Nephron progenitor cell (in vitro differentiated cells): ENCODE measurements at places on chromosomes 1 and 21.

DNA sequence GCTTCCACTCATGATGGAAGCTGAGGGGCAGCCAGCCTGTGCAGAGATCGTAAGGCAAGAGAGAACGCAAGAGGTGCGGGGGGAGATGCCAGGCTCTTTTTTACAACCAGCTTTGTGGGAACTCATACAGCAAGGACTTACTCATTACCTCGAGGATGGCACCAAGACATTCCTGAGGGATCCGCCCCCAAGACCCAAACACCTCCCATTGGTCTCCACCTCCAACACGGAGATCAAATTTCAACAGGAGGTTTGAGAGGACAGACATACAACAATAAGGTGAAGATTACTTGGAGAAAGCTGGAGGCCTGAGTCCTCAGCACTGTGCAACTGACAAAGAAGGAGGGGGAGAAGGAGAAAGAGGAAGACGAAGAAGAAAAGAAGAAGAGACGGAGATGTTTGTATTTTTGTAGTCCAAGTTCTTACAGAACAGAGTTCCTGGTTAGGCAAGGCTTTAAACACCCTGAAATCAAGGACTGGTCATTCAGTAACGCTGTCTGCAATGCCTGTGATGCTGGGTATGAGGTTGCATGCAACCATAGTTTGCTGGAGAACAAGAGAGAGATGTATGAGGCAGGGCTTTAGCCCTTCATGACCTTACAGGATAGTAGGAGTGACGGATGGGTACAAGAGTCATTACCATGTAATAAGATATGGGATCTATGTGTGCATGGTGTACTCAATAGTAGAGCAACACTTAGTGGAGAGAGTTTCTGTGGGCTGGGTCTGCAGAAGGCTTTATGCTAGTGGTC, 19.7 kb upstream of the GALNT2 start:
- peak; percentile 10 for DNase-seq

DNA sequence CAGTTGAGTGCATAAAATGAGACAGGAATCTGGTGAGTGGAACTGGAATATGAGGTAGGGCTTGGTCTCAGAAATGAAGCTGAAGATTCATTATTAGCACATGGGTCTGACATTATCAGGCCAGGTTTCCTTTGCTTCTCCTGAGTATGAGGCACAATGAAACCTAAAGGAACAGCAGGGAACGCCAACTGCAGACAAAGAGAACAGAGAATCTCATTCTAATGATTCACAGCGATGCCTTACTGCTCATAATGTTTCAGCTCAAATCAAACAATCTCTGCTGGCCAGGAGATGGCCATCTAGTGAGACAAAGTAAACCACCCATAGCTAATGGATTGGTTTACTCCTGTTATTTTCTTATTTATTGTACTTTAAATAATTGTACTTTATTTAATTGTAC, 133.5 kb downstream of the C1orf21 start:
- DNase-seq, result no peak

DNA sequence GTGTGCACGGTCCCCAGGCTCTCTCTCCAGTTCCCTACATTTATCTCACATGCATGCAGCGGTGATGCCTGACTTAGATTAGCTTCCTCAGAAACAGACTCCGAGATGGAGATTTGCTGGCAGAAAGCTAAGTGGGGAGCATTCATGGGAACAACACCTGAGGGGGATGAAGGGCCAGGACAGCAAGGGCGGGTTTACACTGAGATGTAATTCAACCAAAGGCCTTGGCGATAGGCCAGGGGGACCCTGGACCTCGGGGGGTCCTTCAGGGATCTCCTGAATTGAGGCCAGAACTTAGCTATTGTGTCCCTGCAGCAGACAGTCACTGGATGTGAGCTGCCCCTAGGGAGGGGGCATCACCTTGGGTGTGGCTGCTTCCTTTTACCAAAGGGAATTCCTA, 246.1 kb upstream of the CSF3R start:
- DNase-seq, result no peak

GRCh38 chr1:41485605-41486004, 1.1 kb upstream of the EDN2 start:
- no peak for DNase-seq

DNA sequence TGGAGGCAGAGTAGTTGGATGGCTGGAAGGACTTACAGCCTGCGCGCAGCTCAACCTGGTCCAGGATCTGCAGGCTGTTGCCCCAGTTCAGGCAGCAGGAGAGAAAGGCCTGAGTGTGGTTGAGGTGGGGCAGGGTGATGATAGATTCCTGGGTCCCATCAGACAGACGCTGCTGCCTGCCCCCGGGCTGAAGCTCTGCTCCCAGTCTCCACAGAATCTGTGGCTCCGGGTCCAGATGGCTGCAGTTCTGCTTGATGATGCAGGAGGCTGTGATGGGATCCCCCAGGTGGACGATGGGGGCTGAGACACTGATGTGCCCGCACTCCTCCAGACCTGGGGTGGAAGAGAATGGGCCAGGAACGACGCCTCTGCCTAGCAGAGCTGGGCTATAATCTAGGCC, 7.4 kb downstream of the CSF3R start:
- DNase-seq, result no peak
